ENCODE measurements at places on chromosomes 16 and 17.

DNA sequence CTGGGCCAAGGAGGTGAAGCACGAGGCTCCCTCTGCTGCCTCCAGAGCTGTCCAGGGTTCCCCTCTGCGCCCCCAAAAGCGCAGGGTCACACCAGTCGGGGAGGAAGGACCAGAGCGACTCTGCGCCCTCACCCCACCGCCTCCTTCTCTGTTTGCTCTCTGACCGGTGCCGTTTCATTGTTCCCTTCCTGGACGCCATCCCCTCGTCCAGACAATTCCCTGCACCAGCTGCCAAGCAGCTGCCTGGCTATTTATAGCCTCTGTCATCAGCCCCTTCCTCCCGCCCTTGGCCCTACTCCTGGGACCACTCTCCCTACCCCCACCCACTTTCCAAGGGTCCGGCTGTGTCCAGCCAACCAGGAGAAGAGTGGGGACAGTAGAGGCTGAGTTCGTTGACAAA is 68.8 kb upstream of the CREBBP start:
- no peak for DNase-seq

DNA sequence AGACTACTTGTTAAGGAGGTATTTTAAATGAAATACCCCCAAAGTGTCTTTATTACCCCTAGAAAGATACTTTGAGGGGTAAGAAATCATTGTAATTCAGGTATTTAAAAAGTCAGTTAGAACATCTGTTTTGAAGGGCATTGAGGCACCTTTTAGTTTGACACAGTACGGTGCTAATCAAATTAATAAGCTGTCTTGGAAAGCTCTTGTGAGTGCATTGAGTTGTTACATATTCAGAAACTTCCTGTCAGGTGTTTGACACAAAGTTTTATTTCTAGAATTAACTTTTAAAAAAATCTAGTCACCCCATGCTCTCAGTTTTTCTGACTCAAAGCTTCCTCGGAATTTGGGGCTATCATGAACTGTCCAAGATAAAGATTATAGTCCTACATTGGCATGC is 4.6 kb downstream of the RBBP6 start:
- DNase-seq, result peak; percentile 11

GRCh38 chr17:75155191-75155601 is 884 bp upstream of the JPT1 start:
- DNase-seq, result no peak

DNA sequence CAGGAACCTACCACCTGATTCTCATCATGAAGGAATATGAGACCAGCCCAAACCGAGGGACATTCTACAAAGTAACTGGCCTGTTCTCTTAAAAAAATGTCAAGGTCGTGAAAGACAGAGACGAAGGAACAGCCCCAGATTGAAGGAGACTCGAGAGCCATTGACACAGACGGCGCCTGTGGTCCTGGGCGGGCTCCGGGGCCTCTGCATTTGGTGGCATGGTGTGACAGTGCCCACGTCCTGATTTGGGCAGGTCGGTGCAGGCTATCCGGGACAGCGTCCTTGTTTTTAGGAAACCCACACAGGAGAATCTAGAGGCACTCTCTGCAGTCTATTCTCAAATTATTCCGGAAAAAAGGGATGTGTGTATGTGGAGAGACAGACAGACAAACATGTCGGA is 64.1 kb downstream of the ADCY9 start:
- DNase-seq, result no peak

- DNase-seq, result peak; percentile 90
Observed at GRCh38 chr17:40358323-40359038, 6.1 kb downstream of the GJD3 start.

DNA sequence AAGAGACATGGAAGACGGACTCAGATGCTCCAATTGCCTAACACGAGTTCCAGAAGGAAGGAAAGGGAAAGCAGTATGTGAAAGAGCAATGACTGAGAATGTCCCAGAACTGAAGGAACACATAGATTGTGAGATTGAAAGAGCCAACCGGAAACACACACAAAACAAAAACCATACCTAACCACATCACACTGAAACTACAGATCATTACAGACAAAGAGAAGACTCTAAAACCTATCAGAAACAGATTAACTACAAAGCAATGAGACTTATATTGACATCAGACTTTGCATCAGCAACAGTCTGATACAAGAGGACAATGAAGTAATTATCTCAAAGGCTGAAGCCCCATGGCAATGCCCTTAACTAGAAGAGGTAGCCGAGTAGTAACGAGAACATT is 45.6 kb upstream of the CLEC18B start:
- no peak for DNase-seq

DNA sequence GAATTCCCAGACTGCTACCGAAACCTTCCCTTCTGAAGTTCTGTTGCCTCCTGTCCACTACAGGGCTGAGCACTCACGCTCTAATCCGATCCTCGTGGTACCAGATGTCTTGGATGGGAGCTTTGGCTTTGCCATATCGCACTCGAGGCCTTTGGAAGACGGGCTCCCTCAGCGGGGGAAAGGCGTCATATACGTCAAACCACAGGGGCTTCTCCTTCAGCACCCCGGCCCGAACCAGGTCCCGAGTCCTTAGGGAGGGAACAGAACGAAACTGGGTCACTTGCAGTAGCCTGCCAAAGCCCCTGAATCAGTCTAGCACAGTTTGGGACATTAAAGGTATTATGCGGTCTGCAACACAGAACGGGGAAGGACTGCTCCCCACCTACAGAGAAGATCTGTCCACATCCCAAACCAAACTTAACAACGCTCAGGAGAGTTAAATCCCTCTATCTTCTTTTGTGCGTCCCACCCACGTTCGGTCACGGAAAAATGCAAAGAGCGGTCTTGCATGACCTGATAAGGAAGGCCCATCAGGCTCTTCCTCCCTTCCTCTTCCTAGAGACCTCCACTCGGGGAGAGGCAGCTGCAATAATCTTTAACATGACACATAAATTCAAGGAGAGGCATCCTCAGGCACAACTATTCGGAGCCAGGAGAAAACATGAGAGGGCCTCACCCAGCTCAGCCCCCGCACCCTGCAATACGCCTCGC is 526 bp downstream of the MRPS23 start:
- DNase-seq, result peak; percentile 32
